ENCODE measurements at places on chromosomes 2 and 18. TPM values are rescaled to one million over a fixed set of nuclear protein-coding genes. Genes with fewer than 3 reads are reported as not detected.
A peak's percentile ranks its signal among the peaks of the same experiment; 100 is the strongest.

- DNase-seq, result no peak
These were observed 35.6 kb downstream of the CYB5A start for GRCh38 chr18:74256190-74256589.

- no peak for DNase-seq
These were observed 386.7 kb downstream of the TGIF1 start for GRCh38 chr18:3836483-3837335.

DNA sequence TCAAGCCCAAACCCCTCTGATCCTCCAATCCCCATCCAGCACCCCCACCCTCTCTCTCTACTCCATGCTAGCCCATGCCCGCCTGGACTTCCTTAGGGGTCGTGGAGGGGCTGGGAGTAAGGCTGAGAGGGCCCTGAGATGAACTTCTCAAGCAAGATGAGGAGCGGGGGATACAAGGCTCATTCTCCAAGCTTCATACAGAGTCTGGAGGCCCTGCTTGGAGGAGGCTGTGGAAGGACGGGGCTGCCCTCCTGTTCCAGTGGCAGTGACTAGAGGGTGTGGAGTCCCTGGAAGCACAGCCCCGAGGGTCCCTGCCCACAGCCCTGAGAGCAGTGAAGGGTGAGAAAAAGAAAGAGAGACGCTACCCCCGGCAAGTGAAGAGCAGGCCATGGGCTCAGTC, 45.6 kb downstream of the EMX1 start:
- no peak for DNase-seq

- DNase-seq, result no peak
These were observed 54.1 kb downstream of the EPB41L5 start for GRCh38 chr2:120066800-120067547.

DNA sequence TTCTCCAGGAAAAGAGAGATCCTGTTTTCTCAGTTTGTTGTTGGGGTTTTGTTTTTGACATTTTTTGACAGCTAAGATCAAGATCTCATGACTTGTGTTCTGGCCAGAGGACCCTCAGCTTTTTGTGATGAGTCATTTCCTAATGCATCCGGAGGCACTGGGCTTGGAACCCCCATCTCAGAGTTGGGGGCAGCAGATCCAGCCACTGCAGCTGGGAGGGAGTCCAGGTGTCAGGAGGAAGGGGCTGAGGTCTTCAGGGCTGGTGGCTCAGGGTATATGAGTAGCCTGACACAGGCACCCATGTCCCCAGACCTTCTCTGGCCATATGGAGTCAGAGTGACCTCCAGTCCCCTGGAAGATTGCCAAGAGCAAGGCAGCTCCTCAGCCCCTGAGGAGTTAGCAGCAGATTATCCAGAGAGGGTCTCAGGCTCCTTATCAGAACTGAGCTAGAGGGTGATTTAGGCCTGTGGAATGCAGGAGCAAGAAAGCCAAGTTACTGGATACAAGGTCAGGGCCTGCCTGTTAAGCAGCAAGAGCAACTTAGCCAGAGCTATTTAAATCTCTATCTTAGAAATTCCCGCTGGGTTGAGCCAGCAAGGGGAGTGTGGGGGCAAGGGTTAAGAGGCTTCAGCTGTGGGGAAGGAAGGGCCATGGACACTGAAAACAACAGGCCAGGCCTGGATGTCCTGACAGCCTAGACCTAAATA, 62.4 kb downstream of the TANC1 start:
- peak; percentile 47 for DNase-seq

DNA sequence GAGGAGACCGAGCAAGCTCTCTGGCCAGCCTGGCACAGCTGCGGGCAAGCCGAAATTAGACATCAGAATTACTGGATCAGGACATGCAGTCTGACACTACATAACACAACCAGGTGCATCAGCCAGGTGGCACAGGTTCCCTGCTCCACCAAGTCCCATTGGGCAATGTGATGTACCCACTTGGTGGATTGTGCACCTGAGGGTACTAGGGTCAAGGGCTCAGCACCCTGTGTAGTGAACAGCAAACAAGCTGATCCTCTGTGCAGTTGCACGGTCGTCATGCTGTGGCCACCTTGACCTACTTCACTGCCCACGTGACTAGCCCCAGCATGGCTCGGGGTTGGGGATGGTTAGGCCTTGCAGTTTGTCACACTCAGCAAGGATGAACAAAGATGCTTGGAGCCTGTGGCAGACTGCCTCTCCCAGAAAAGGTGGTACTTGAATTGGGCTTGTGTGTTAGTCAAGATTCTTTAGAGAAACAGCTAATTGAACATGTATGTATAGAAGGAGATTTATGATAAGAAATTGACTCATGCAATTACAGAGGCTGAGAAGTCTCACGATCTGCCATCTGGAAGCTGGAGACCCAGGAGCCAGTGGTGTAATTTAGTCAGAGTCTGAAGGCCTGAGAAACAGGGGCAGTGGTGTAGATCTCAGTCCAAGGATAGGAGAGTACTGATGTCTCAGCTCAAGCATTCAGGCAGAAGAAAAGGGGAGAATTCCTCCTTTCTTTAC, 71.4 kb upstream of the TMEM87B start:
- DNase-seq, result no peak

DNA sequence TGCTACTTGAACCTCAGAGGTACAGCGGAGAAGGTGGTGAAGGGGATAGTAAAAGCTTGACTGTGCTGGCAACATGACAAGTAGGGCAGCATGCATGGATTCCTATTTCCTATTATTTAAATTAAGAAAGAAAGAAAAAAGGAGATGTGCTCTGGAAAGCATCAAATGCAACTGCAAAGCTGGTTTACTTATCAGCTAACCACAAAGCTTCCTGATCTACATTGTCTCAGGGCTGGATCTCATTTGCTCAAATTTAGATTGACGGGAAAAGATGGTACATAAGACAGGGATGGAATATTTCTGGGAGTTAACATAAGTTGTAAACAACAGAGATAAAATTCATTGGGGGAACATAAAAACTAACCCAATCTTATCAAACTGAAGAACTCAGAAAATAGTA, 178.0 kb downstream of the RIT2 start:
- no peak for DNase-seq

DNA sequence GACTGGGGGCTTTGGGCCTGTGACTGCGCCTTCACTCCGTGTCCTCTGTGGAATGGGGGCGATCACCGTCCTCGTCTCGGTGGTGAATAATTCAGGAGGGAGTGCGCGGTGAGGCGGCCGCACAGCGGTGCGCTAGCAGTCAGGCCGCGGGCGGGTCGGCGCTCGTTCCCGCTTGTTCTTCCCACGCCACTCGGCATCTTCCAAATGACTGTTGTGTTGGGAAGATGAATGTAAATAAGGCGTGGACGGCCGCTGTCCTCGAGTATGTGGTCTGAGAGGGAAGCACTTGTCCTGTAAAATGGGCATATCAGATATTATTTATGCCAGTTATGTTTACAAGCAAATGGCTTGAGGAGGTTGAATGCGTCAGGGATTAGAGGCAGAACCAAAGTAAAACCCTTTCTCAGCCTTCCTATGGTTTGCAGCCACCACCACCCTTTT, 608 bp upstream of the VPS4B start:
- DNase-seq, result peak; percentile 35

GRCh38 chr18:12327510-12328178, 19.6 kb downstream of the TUBB6 start:
- no peak for DNase-seq

DNA sequence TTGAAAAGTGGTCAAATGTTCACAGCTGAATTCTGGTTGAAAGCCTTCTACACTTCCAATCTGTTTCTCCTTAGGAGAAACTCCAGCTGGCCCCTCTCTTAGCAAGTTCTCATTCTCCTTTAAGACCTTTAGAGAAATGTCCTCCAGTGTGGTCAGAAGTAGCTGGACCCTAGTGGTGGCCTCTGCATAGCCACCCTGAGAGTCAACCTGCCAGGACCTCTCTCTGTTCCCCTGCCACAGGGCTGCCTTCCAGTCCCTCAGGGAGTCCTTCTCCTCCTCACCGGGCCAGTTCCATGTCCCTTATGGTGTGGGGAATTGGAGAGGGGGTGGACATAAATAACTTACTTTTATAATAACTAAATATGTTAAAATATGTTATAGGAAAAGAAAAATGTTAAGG, 200.9 kb upstream of the PKDCC start:
- no peak for DNase-seq

GRCh38 chr2:114700440-114700839, 258.0 kb downstream of the DPP10 start:
- DNase-seq, result no peak

Gene HOXD13
- total RNA-seq, result not detected

Gene SCYGR5
- not detected for total RNA-seq

Gene GPATCH11
- total RNA-seq, result 7.0 TPM

Gene HOXD4
- total RNA-seq, result not detected

Gene ZBTB7C
- total RNA-seq, result 11.5 TPM

Gene PASK
- 15.9 TPM for total RNA-seq
